ENCODE measurements at places on chromosomes 5 and 9.
A peak's percentile ranks its signal among the peaks of the same experiment; 100 is the strongest.

- DNase-seq: no peak
These were observed 19.4 kb downstream of the CWC27 start for GRCh38 chr5:64788156-64788555.

DNA sequence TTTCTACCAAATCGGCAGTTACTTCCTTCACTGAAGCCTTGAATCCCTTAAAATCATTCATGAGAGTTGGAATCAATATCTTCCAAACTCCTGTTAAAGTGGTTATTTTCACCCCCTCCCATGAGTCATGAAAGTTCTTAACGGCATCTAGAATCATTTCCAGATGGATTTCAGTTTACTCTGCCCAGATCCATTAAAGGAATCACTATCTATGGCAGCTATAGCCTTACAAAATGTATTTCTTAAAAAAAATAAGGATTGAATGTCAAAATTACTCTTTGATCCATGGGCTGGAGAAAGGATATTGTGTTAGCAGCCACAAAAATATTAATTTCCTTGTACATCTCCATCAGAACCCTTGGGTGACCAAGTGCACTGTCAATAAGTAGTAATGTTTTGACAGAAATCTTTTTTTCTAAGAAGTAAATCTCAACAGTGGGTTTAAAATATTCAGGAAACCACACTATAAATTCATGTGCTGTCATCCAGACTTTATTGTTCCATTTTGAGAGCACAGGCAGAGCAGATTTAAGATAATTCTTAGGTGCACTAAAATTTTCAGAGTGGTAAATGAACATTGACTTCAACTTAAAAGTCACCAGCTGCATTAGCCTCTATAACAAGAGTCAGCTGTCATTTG, 767.7 kb downstream of the DTWD2 start:
- no peak for DNase-seq

DNA sequence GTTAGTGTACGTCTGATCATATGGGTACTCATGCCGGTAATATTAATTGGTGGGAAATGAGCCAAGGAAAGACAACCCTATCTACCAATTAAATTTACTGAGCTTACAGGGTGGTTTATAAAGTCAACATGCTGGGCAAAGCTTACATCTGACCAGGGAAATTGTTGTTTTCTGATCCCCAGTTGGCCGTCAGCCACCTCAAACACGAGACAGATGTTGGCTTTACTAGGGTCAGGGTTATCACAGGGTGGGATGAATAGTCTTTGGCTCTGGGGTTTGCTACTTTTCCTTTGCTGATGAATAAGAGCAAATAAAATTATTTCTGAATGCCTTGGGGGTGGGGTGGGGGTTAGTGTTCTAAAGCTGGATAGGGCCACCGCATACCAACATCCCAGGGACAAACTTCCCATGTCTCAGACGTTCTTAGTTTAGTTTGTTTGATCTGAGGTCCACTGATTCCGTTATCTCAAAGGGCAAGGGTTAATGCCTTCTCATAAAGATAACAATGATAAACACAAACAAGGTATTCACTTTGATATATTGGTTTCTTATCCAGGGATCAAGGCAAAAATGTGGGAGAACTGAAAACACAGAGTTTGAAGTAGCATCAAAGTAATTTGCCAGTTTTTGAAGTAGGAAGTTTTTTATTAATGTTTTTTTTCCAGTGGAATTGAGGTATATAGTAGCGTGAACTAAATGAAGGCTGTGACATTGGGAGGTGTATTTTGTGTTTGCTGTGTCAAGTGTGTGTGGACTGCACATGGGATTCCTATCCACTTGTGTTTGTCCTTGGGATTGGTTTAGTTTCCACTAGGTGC, 109.1 kb upstream of the RPS23 start:
- no peak for DNase-seq

DNA sequence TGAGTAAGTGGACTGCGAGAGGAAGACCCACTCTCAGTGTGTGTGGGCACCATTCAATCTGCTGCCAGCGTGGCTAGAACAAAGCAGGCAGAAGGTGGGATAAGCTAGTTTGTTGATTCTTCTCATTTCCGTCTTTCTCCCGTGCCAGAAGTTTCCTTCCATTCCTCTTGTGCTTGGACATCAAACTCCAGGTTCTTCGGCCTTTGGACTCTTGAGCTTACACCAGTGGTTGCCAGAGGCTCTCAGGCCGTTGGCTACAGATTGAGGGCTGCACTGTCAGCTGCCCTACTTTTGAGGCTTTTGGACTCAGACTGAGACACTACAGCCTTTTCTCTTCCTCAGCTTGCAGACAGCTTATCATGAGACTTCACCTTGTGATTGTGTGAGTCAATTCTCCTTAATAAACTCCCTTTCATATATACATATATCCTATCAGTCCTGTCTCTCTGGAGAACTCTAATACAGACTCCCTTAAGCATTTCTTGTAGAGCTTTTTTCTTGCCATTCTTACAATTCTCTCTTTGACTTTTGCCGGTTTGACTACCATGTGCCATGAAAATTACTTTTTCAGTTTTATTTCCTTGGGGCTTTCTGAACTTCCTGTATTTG, 494.9 kb downstream of the PRR16 start:
- DNase-seq: no peak

GRCh38 chr9:83649080-83649479, 26.1 kb downstream of the IDNK start:
- peak; percentile 52 for DNase-seq

DNA sequence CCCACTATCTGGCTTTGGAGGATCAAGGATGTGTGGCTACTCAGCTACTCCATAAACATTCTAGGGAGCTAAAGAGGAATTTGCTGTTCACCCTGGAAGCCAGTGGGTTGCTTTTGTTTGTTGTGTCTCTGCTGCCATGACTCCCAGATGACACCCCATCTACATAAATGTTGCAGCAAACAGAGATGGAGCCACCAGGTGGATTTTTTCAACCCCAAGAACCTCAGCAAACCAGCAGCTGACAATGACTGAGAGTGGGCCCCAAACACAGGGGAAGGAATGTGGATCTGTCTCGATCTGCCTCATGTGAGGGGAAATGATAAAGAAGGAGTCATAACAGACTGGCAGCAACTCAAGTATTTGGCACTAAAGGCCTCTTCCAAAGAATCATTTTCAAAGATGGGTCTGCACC, 132.7 kb upstream of the TNC start:
- DNase-seq: no peak

- DNase-seq: no peak
These were observed 83.1 kb upstream of the LMNB1 start for GRCh38 chr5:126693806-126694205.

GRCh38 chr9:105290418-105290817, 46.0 kb downstream of the SLC44A1 start:
- DNase-seq: no peak

- DNase-seq: no peak
These were observed 389.1 kb upstream of the KIF2A start for GRCh38 chr5:61916621-61917620.

- no peak for DNase-seq
These were observed 144.7 kb downstream of the KDM4C start for GRCh38 chr9:6902423-6902822.

- no peak for DNase-seq
These were observed 2.3 kb upstream of the MAN1B1 start for GRCh38 chr9:137084526-137084925.

- no peak for DNase-seq
These were observed 64.1 kb upstream of the RAD23B start for GRCh38 chr9:107218829-107219485.

- no peak for DNase-seq
These were observed 8.3 kb downstream of the LPCAT1 start for GRCh38 chr5:1515311-1515920.

DNA sequence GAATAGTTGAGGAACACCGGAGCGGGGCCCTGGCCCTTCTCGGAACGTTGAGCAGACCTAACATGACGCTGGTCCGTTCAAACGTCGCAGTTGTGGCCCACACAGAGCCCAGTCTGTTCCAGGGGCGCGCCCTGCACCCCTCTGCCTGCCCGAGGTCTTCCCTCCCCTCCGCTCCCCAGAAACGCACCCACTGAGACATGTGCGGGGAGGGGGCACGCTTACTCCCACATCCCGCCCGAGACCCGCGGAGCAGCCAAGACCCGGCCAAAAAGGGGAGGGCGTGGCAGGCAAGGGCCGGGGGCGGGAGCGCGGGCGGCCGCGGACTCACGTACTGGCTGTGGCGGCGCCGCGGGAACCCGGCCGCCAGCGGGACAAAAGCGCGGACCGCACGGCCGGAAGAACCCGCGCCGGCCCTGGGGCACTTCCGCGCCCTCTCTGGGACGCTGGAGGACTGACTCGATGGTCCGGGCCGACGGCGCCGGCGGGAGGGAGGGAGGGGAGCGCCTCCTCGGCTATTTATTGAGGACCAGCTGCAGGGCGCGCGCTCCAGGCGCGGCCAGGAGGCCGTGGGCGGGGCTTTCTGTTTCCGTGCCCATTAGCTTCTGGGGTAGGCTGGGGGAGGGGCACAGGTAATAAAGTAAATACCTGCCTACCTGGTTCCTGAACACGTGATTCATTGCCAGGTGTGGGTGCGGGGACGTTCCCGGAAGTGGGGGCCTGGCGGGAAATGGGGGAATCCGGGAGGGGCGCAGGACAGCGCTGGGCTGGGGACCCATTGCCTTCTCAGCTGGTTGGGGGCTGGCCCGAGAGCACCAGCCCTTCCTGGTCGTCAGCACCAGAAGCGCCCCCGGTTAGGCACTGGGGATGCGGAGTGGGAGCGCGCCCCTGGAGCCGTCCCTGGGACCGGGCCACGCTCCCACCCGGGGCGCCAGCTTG, at the start of gene ZFP62:
Gene ZFP62 (minus strand): TSS at position 390 of the 936 bp plus-strand sequence. CDS start 57 bp downstream, at position 333.
- peak; percentile 82 for DNase-seq

DNA sequence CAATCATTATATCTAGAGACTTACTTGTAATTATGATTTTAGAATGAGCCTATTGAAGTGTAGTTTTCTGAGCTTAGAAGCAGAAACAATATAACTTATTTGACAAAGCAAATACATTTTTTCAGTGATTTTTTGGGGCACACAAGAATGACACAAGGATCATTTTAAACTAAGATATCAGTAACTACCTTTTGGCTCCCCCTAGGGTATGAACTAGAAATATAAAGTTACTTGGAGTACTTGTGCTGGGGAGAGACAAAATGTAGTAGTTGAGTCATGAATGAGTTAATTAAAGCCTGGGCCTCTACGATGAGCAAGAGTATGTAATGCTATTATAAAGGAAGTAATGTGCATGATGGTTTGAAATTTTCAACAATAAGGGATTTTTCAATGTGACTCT, 1244.1 kb upstream of the ACO1 start:
- DNase-seq: no peak

DNA sequence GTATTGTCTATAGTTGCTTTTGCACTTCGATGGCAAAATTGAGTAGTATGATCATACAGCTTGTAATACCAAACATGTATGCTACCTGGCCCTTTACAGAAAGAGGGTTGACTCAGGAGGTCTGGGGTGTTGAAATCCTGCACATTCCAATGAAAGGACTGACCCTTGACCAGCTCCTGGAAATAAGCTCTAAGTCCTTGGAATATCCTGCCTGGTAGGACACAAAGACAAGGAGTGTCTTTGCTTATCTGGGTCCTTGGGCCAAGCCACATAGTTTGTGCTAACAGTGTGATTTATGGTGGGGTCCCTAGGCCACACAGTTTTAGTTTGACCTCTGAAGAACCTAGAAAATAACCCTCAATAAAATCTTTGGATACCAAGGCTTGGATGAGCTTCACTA, 89.3 kb upstream of the FTMT start:
- no peak for DNase-seq

DNA sequence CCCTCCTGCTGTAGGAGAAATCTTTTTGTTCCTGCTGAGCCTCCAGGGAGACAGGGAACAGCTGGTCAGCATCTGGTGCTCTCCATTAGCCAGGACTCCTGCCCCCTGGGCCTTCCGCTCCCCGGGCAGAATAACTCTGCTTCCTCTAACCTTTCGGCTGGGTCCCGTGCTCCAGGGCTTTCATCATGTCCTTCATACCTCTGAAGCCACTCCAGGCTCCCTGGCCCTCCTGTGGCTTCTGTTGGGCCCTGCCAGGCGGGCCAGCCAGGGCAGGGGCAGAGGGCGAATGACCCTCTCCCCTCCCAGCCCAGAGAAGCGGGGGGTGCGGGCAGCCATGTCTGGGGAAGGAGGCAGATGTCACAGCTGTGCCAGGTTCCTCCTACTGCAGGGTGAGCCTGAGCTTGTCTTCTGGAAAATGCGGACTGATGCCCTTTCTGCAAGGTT, 81.7 kb upstream of the LMX1B start:
- DNase-seq: no peak

GRCh38 chr9:1152171-1152570, 102.0 kb downstream of the DMRT2 start:
- no peak for DNase-seq

DNA sequence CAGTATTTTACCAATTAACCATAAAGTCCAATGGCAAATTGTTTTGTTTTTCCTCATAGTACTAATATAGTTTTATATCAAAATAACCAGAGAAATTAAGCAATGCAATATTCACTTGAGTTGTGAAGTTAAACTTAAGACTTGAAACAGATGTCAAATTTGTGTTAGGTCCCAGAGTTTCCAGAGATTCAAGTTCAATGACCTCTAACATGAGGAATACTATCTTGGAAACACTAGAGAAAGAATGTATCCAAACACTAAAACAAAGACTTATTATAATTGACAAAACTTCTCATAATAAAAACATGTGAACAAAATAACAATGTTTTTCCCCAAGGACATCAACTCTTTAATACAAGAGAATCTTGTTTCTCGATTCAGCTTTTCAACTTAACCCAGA, 18.0 kb downstream of the SUSD1 start:
- no peak for DNase-seq

DNA sequence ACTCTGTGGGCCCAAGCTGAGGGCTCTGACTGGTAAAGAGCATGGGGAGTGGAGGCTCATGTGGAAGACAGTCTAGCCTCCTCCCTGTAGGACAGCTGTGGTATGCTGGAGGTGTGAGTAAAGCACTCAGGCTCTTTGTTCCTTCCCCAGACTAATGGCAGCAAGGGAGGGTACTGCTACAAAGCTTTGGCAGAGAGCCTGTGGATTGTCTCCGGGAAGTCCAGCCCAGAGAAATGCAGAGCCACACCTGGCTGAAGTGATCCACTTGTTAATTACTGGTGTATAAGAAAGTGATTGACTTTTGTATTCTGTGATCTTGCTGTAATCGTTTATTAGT, 161.7 kb downstream of the OXCT1 start:
- no peak for DNase-seq

DNA sequence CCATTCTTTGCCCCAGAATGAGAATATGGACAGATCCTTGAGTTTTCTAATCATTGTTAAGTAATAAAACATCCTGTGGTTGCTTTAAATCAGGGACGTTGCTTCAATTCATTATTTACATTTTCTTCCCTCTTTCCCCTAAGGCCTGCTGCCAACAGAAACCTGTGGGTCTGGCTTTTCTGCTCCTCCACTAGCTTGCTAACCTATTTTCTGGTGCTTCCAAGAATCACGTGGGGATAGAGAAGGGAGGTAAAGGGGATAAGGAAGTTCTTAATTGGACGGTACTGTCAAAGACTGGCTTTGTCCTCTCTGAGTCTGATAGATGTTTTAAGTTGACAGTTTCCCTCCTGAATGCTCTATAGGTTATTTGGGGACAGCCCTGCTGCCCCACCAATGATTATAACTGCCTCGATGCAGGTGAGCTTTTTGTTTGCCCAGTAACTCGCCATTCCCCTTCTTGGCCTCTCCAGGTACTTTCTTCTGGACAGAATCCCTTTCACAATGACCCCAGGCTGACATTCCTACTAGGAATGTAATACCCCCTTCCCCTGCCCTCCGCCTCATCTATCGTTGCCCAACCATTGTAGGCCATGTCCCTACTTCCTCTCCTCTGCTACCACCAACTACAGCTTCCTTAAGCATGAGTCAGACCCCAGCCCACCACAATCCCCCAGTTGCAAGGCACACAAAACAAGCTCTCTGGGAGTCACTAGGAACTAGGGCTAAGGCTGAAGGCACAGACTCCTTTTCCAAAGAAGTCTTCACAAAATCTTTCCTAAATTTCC, 19.9 kb upstream of the CPEB4 start:
- DNase-seq: no peak

GRCh38 chr5:127385936-127386335, 95.3 kb downstream of the MEGF10 start:
- DNase-seq: no peak

All from stimulated activated CD8-positive, alpha-beta memory T cell treated with anti-CD3 and anti-CD28 coated beads, Interleukin-4, amount 100 ng/mL, for 24 hours (primary cell).